ENCODE measurements at places on chromosomes 7 and 10.
A peak's percentile ranks its signal among the peaks of the same experiment; 100 is the strongest.

- DNase-seq: no peak
These were observed 121.7 kb downstream of the EVX1 start for GRCh38 chr7:27364344-27364758.

GRCh38 chr7:69878015-69878414, 279.7 kb downstream of the AUTS2 start:
- no peak for DNase-seq

- DNase-seq: no peak
These were observed 17.5 kb downstream of the CDK13 start for GRCh38 chr7:39967406-39968161.

DNA sequence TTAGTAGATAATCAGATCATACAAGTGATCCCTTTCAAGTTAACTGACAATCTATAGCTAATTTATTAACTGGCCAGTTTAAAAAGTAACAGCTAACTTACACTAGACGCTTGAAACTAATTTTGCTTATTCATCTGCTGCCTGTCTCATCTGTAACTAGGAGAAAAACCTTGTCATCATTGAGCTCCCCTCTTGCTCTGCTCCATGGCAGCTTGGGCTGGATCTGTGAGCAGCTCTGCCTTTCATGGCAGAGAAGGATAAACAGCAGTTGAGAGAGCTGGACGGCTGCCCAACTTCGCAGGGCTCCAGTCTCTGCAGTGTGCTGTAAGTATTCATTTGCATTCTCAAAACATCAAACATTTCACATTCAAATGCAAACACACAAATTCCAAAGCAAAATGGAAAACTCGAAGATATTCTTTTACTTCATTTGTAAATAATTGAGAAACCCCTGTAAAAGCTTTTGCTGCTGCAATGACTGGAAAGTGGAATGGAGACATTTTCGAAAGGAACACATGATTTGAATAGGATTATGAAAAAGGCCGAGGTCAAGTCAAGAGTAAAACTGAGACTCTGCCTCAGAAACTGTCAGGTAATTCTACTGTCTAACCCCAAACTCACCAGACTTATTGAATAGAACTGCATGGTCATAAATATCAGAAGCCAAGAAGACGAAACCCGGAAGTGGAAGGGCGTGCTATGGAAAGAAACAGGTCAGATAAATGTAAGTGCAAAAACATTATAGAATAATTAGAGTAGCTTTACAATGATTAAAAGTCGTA, 17.6 kb downstream of the SLC35B4 start:
- DNase-seq: no peak

- no peak for DNase-seq
These were observed 47.1 kb upstream of the TMEM72 start for GRCh38 chr10:44864051-44864450.

DNA sequence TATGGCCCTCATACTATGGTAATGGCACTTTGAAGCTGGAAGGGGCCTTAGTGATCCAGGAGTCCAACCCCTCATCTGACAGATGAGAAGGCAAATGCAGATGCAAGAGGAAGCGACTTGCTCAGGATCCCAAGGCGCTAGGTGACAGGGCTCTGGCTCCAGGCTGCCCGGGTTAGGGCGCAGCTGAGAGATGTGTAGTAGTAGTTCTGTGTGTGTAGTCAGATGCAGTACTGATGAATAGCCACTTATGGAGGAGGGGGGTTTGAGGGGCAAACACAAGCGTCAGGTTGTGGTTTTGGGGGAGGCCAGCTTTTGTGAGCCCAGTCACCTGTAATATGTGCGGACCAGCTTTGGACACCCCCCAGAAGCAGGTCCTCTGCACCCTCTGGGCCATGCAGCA, 4.8 kb downstream of the ADRA2A start:
- no peak for DNase-seq

DNA sequence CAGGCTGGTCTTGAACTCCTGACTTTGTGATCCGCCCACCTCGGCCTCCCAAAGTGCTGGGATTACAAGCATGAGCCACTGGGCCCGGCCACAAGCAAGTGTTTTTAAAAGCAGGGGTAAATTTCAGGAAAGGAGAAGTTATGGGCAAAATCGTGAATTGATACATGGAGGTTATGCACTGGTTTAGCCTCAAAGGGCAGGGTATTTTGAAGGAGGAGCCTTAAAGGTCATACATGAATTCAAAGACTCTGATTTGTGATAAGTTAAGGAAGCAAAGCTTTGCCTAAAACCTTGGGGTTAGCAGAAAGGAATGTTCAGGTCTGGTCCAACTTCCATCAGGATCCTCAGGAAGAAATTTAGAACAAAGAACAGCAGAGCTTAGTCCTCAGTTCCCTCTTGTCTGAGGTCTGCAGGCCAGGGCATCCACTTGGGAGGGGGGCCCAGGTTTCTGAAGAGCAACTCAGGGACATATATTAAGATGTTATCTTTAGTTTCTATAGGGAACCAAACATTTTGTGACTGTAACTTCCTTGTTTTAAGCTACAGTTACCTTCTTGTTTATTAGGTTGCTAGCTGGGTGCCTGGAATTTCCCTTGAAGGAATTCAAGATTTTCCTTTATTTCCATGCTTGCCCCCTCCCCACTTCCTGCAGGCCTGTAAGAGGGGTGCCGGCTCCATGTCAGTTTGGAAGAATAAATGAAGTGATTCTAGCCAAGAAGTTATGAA, 2.8 kb upstream of the REPIN1 start:
- no peak for DNase-seq

DNA sequence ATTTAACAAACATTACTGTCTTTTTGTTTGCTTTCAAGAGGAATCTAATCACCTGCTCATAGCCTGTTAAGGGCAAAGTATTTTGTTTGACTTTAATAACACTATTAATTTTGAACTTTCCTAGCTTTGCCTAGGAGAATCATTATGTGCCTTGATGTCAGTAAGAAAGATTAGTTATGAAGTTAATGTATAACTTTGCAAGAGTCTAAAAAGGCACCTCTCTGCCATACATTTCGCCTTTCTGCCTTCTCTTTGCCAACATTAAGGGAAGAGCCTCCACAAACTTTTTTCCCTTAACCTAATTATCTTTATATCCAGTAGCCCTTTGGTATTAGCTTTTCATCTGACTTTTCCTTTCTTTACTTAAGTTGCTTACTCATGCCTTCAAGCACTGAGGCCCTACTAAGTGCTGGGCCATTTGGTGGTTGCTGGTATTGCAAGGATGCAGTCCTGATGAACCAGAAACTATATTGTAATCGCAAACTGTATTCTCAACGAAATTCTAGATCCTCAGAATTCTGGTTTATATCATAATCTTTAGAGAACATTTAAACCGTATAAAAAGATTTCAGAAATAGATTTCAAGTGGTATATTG, 108.5 kb downstream of the SND1 start:
- DNase-seq: no peak

- no peak for DNase-seq
These were observed 27.7 kb upstream of the SORCS3 start for GRCh38 chr10:104613406-104613805.

DNA sequence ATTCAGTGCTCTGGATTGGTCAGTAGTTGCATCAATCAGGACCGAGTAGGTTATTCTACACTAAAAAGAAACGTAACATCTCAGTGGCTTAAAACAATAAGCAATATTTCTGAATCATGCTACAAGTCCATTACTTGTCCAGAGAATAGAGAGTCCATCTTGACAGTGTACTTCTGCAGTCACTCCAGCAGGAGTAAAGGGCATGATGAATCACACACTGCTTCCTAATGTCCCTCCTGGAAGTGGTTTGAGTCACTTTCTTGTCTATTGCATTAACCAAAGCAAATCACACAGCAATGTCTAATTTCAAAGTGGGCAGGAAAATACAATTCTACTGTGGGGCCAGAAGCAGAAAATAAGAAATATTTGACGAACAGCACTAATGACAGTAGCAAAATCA, 124.8 kb downstream of the TSPAN12 start:
- no peak for DNase-seq

GRCh38 chr10:133012573-133013359, 70.4 kb upstream of the CFAP46 start:
- DNase-seq: peak; percentile 19

DNA sequence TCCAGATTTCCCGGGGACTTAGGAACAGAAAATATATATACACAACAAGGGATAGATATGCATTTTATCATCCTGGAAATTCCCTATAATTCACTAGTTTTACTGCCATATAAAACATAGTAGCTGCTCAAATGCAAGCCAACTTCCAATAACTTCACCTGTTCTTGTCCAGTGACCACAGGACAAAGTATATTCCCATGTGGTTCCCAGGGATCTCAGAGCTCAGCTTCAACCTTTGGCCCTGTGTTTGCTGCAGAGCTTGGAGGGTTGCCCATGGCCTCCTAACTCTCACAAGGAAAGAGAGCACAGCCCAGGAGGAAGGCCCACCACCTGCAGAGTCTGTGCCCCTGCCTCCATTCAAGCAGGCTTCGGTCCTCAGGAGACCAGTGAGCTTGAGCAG, 4.5 kb upstream of the DRGX start:
- no peak for DNase-seq

- DNase-seq: no peak
These were observed 28.2 kb upstream of the ZPBP start for GRCh38 chr7:50121286-50121685.

GRCh38 chr10:12843296-12843945, 158.1 kb downstream of the CCDC3 start:
- no peak for DNase-seq

- no peak for DNase-seq
These were observed 54.5 kb downstream of the P4HA1 start for GRCh38 chr10:73042130-73042529.

DNA sequence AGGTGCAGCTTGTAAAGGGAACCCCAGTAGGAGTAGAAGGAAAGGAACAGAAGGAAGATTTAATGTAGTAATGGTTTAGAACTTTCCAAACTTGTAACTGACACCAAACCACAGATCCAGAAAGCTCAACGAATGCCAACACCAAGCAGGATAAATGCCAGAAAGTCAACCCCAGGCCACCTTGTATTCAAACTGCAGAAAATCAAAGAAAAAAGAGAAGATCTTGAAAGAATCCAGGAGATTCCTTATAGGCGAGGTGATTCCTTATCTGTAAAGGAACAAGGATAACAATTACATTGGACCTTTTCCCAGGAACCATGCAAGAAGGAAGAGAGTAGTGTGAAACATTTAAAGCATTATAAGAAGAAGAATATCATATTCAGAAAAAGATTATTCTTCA, 93.6 kb downstream of the NKX6-2 start:
- no peak for DNase-seq

GRCh38 chr10:75866731-75867130, 435.3 kb downstream of the LRMDA start:
- DNase-seq: no peak

- DNase-seq: no peak
These were observed 229.1 kb downstream of the BAMBI start for GRCh38 chr10:28906415-28906814.

GRCh38 chr10:110268971-110269370, 35.7 kb downstream of the SMNDC1 start:
- no peak for DNase-seq

DNA sequence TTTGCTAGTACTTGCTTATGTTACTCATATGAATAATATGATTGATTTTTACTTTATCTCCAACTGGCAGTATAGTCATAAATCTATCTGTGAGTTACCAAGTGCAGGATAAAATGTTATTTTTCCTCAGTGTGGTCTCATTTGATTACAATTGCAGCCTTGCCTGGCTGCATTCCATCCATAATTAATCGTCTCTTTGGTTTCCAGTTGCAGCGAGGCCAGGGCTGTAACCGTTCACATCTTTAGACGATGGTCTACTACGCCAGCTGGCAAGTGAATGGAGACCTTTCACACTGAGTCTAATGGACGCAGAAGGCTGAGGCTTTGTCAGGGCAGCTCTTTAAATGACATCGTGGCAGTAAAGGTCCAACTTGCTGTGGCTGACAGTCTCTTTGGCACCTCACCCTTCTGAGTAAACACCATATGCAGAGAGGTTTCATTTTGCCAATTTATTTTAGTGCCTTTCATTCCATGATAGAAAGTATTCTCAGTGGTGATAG, 84.0 kb downstream of the ARL4A start:
- no peak for DNase-seq

GRCh38 chr7:14024406-14024805, 34.9 kb upstream of the ETV1 start:
- no peak for DNase-seq

- DNase-seq: no peak
These were observed 121.1 kb upstream of the ZEB1 start for GRCh38 chr10:31197886-31198285.

DNA sequence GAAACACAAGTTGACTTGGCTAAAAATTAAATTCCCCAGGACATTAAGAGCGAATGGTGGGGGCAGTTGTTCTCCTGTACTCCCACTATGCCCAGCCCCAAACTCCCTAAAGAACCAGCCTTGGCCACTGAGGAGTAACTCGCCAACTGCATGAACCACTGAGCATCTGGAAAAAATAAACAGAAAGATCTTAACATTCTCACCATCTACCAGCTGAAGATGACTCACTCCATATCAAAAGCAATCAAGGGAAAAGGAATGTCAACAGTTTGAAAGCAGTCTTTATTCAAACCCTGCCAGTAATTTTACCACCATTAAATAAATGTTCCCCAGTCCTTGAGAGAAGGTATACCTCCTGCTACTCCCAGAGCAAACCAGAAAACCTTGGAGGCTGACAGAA, 45.4 kb downstream of the CTTNBP2 start:
- no peak for DNase-seq

GRCh38 chr10:3226960-3227744, 54.6 kb upstream of the PITRM1 start:
- no peak for DNase-seq

DNA sequence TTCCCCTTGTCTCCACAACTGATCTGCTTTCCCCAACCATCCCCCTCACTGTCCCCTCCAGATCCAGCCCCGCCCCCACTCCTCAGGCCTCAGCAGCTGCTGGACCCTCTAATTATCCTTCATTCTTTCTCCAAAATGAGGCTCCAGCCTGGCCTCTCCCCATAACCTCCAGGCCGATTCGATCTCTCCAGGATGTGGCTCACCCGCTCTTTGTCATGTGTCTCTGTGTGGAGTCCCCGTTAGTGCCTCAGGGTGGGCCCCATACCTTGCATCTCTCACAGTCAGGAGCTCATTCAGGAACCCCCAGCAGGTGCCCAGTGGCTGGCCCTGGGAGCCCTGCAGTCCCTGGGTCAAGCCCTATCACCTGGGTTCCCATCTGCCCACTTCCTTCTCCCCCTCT, 1.3 kb downstream of the PILRA start:
- no peak for DNase-seq

DNA sequence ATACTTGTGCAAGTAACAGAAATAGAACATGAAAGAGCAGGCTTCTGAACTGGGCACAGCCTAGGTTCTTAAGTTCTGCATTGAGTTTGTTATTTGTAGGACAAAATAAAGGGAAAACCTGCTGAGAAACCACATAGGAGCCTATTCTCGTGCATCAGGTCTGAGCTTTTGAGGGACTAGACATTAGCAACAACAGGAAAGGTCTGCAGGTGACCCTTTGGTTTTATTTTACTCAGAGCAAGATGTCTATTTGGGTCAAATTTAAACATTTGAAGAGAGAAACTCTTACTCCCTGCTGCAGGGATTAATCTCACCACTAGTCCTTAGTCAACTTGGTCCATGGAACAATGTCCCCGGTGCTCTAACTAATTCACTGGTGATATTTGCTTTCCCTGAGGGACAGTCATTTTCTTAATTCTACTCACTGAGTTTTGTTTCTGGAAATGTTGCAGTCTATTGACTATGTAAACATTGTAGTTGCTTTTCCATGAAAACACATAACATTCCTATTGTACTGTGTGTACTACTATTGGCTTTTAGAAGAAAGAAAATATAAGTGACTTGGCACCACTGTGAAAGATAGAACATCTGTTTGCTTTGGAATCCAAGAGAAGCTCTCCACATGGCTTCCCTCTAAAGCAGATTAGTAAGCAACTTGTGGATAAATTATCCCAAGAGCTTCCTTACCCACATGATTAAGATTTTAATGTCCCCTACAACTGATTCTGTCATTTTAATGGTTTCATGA, 108.2 kb downstream of the CHRM2 start:
- no peak for DNase-seq
